Kidney epithelial cell (primary cell): ENCODE measurements at places on chromosomes 13 and 19. TPM values are rescaled to one million over a fixed set of nuclear protein-coding genes. Genes with fewer than 3 reads are reported as not detected.

Gene NLRP5
- not detected in 2 replicates for total RNA-seq

Gene TRPC4
- 2.2 and 2.6 TPM in 2 replicates for total RNA-seq

Gene ZNF543
- total RNA-seq: 9.8 and 12.4 TPM in 2 replicates

Gene FZR1
- 51.9 and 57.6 TPM in 2 replicates for total RNA-seq

Gene IGLON5
- 0.04 and 0.07 TPM in 2 replicates for total RNA-seq

Gene ZNF112
- 3.6 and 7.6 TPM in 2 replicates for total RNA-seq

GRCh38 chr19:40799558-40800338 is 757 bp downstream of the EGLN2 start:
- DNase-seq: no peak

DNA sequence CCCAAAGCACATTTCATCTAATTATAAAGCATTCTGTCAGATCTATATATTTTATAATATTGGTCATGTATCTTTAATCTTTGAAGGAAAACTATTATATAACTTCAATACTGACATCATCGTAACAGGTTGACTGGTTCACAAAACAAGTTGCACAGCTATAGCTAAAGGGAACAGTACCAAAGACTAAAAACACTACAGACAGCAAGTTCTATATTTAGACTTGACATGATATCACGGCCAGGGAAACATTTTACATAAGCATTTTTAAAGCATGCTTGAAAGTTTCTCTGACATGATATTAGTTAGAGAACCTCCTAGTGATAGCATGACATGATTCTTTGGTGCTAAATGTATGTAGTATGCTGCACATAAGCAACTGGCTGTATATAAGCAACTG is 182.5 kb downstream of the NDFIP2 start:
- DNase-seq: no peak

Gene NUP62
- 61.1 and 66.0 TPM in 2 replicates for total RNA-seq

DNA sequence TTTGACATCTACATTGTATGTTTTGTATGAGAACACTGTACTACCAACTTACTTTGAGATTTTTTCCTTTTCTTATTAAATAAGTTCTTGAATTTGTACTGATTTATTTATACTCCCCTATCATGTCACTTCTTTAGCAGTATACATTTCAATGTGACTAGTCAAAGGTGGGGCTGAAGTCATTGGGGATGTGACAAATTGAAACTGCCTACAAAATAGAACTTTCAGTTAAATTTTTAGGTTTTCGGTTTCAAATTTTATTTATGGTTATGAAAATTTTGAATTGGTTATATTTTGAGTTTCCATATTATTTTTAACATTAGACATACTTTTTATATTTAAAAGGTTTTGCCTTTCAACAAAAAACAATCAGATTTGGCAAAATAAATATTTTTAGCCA is 221.6 kb downstream of the NBEA start:
- DNase-seq: no peak

Gene TINCR
- 1.0 and 1.4 TPM in 2 replicates for total RNA-seq

- peak; percentile 76 for DNase-seq
Observed at GRCh38 chr19:18519962-18520847, 1.7 kb downstream of the ELL start.

- DNase-seq: no peak
Observed at GRCh38 chr13:33052506-33053280, 36.5 kb downstream of the KL start.

DNA sequence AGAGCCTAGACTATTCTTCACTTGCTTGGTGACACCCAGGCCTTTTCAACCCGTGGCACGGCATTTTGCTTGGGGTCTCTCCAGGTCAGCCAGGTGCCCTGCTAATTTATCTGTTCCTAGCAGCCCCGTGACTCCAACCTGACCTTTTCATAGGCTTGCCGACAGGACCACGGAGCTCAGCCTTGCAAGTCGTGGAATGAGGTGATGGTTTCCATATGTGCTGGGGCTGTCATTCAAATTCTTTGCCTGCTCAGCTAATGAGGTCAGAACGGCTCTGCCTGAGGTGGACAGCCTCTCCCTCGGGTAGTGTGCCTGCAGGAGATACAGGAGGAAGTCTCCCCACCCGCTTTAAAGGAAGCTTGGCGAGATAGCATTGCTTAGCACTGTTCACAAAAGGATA is 61.0 kb downstream of the SHISA2 start:
- DNase-seq: no peak

Gene RASGRP4
- not detected in 2 replicates for total RNA-seq

GRCh38 chr19:2255982-2256685 is at the start of gene JSRP1:
TSS of gene JSRP1 (minus strand) at chr19:2256417. CDS start at chr19:2255314, 1,103 bp downstream.
- no peak for DNase-seq

GRCh38 chr13:38382946-38383345 is 33.3 kb downstream of the UFM1 start:
- DNase-seq: no peak

DNA sequence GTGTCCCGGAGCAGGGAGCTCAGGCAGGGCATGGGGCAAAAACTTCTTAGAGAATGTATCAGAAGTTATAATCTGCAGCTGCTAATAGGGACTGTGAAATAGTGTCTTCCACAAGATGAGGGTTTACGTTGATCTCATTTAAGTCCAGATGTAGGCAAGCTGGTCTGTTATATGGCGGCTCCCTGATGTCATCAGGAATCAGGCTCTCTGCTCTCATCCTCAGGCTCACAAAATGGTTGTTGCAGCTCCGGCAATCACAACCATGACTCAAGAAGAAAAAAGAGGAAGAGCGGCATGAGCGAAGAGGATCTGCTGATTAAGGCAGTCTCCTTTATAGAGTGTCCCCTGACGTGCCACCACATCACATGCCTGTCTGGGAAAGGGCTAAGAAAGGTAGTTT is 191.3 kb downstream of the KLF5 start:
- no peak for DNase-seq

Gene ZFR2
- 0.17 TPM in 1 of 2 replicates, not detected in the other for total RNA-seq

- no peak for DNase-seq
Observed at GRCh38 chr13:35198613-35199200, 256.6 kb downstream of the NBEA start.

DNA sequence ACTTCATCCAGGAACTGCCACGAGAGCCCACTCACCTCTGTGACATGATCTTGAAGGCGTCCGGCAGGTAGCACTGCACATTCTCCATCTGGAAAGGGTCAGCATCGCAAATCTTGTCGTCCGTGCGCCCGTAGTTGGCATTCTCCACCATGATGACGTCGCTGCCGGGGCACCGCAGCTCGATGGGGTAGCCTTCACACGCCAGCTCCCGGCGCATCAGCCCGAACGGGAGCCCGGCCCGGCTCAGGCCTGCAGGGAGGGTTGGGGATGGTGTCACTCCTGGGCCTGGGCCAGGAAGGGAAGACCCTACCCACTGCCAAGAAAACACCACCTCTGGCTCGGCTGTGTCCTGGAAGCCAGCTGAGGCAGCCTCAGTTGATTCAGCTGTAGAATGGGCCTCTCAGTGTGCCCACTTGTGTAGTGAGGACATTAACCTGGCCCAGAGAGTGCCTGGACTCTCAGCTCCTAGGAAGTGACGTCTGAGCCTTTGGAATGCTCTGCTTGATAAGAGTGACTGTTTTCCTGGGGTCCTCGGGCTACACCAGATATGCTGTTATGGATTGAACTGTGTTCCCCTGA is 28.4 kb downstream of the ADGRL1 start:
- no peak for DNase-seq

GRCh38 chr13:44601586-44601985 is 25.5 kb upstream of the TSC22D1 start:
- no peak for DNase-seq

- DNase-seq: peak; percentile 43
Observed at GRCh38 chr13:50421473-50422130, 406.4 kb downstream of the KCNRG start.

- DNase-seq: no peak
Observed at GRCh38 chr19:3065675-3066357, 3.5 kb upstream of the TLE5 start.

- no peak for DNase-seq
Observed at GRCh38 chr13:113460599-113460998, 7.3 kb upstream of the ADPRHL1 start.

- DNase-seq: no peak
Observed at GRCh38 chr13:50521831-50522149, 321.7 kb downstream of the DLEU7 start.

Gene OVOL3
- total RNA-seq: not detected in 2 replicates

- DNase-seq: no peak
Observed at GRCh38 chr13:111886217-111886945, 180.6 kb upstream of the SOX1 start.

GRCh38 chr13:77235456-77236022 is 91.4 kb downstream of the MYCBP2 start:
- DNase-seq: no peak

DNA sequence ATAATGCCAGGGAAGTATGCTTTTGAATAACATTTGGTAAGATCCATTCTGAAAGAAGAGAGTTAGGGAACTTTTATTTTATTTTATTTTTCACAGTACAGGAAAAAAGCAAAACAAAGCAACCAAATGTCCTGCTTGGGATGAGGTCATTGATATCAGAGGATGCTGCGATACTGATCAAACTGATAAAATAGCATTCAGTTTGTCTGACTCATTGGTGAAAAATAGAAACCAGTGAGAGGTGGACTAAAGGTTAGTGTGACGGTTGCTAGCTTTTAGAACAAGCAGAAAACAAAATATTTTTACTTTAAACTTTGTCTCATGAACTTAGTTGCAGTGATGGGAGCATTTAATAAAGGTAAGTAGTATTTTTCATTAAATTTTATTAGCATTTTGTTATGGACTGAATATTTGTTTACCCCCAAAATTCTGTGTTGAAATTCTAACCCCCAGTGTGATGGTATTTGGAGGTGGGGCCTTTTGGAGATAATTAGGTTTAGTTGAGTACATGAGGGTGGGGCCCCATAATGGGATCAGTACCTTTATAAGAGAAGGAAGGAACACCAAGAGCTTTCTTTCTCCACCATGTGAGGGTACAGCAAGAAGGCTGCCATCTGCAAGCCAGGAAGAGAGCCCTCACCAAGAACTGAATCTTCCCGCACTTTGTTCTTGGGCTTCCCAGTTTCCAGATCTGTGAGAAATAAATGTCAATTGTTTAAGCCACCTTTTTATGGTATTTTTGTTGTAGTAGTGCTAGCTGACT is 37.3 kb downstream of the ITGBL1 start:
- DNase-seq: no peak

DNA sequence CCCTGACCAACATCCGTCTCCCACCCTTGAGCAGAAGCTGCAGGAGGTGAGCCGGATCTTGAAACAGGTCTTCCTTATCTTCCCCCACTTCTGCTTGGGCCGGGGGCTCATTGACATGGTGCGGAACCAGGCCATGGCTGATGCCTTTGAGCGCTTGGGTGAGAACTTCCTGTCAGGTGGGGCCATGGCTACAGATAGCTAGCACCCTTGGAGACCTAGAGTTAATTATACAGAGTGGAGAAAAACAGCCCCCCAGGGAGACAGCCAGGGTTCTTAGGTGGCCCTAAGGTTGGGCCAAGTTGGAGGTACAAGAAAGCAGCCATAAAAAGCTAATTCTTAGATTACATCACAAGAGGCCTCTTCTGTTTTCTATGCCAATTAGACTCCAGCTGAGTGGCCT is 8.9 kb upstream of the ARHGAP45 start:
- DNase-seq: no peak

DNA sequence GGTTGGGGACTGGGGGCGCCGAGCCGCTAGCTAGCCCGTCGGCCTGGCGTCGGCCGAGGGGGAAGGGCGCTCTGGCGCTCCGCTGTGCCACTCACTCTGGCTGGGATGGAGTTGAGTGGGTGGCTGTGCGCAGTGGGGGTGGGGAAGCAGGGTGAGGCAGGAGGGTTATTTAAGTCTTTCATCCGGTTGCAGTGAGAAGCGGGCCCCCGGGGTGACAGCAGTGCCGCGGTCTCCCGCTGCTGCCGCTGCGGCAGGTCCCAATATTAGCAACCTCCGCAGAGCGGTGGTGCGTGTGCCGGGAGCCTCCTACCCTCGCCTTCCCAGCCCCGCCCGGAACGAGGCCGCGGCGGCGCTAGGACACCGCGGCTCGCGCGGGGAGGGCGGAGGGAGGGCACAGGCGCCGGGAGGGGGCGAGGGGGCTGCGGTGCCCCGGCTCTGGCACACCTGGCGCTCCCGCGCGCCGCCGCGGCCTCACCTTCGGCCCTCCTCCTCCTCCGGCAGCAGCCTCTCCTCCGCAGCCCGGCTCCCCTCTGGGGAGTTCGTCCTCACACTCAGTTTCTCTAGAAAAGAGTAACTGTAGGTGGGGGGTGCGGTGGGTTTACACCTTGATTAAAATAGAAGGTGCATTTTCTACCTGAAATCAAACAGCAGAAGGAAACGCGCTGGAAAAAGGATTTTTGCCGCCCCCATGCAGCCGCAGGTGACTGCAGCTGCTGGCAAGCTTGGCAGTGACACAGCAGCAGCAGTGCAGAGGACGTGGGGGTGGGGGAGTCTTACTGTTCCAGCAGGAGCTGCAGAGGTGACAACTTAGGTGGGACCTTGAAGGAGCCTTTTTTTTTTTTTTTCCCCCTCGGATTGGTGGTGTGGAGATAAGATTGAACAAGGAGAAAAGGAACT is 4.5 kb downstream of the FGF9 start:
- DNase-seq: no peak

DNA sequence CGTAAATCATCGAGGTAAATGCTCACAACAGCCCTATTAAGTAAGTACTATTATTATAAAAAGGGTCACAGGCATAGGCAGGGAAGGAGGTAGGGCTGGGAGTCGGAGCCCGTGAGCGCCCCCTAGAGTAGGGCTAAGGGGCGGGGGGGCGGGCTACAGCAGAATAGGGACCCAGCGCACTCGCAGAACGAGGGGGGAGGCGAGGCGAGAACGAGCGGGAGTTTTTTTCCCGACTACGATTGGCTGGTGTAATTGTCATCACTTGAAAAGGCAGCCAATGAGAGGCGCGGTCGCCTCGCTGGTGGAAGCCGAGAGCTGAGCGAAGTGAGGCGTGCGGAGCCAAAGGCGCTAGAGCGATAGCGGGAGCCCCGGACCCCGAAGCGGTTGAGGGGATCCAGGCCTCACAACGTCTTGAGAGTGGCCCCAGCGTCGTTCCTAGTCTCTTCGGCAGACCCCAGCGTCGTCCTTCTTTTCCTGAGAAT is 24.2 kb downstream of the KEAP1 start:
- DNase-seq: no peak

Gene OR1I1
- total RNA-seq: not detected in 2 replicates

DNA sequence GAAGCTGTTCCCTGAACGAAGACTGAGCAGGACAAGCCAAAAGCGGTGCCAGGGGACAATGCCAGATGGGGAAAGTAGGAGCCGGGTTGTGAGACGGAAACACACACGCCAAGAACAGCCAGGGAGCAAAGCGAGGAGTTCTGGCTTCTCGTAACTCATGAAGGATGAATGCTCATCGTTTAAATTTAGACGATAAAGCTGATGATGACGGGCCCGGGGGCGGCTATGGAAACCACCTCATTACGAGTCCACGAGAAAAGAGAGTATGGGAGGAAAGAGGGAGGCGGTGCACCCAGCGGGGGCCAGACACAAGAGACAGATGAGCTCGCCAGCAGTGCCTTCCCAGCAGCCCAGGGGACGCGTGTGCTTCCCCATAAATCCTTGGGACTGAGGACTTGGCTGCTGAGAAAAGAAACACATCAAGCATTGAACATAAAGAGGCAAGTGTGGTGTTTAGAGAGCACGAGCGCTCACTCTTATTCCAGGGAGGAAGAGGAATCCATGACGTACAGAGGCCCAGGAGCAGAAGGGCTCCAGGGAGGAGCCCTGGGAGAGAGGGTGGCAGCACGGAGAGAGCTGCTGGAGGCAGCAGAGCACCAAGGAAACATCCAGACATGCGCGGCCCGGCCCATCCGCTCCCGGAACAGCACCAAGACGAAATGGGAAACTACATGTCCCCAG is 70.7 kb downstream of the EPS15L1 start:
- DNase-seq: no peak

GRCh38 chr13:77329911-77330584 is 3.2 kb upstream of the MYCBP2 start:
- DNase-seq: no peak

Gene SLC1A6
- total RNA-seq: not detected in 2 replicates
